ENCODE measurements at places on chromosomes 7 and 10.
A peak's percentile ranks its signal among the peaks of the same experiment; 100 is the strongest.

DNA sequence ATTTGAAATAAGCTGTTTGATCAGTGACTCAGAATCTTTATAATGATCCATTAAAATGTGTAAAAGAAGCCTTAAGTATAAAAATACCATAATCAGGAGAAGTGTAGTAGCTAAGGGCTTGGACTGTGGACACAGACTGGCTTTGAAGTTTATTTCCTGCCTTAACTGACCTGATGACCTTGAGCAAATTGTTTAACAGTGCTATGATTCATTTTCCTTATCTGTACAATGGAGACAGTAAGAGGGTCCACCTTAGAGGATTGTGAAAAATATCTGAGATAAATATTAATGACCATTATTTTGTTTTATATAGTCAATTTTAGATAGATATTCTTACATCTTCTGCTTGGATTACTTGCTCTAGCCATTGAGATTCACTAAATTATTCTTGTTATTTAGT is 13.3 kb upstream of the RPA3 start:
- DNase-seq, result no peak

DNA sequence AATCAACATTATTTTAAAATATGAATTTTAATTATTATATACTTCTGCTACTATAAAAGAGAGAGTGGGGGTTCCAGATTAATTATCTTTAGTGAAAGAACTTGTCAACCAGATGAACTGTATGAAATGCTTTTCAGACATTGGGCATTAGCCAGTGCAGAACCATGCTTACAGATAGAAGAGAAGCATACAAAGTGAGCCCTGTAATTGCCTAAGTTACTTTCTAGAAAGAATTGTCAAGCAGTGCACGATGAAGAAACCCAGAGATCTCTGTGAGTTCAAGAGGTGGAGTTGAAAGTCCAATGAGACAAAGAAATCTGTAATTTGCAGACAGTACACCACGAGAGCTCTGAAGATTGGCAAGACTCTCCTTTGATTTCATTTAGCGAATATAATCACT is 166.7 kb downstream of the CDC14C start:
- DNase-seq, result no peak

- DNase-seq, result peak; percentile 12
Measured at GRCh38 chr7:83005410-83005809, 157.3 kb downstream of the PCLO start.

DNA sequence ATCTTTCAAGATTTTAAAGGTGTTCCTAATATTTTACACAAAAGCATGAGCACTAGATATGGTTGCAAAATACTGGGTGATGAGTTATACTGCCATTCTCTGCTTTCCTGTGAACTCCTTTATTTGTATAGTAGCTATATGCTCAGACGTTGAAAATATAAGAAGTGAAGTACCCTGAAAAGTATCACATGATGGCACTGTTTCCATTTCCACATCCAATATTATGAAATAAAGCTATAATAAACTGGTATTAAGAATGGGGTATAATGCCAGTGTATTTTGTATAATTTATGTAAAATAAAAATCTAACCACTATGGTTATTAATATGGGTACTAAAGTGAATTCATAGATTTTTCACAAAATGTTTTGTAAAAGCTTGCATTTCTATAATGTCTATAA is 79.6 kb upstream of the FOXP2 start:
- no peak for DNase-seq

GRCh38 chr7:134056816-134057215 is 70.3 kb upstream of the LRGUK start:
- no peak for DNase-seq

DNA sequence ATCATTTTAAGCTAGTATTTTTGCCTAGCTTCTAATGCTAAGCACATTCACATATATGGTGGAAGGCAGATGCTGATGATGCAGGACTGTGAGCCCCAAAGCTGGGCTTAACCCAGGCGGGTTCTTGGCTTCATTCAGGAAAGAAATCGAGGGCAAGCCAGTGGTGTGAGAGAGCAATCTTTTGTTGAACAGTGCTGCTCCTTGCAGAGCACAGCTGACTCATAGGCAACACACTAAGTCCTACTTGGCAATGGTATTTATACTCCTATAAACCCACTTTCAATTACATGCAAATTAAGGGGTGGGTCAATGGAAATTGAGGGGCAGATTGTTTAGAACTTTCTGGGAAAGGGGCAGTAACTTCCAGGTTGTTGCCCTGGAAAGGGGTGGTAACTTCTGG is 42.0 kb upstream of the CELF2 start:
- DNase-seq, result no peak

GRCh38 chr7:7265081-7266075 is 83.0 kb downstream of the C1GALT1 start:
- no peak for DNase-seq

GRCh38 chr10:24374134-24374915 is 165.4 kb downstream of the KIAA1217 start:
- no peak for DNase-seq

GRCh38 chr7:41063116-41063515 is 639.8 kb downstream of the INHBA start:
- DNase-seq, result no peak

- no peak for DNase-seq
Measured at GRCh38 chr7:22346383-22347107, 10.4 kb downstream of the RAPGEF5 start.

DNA sequence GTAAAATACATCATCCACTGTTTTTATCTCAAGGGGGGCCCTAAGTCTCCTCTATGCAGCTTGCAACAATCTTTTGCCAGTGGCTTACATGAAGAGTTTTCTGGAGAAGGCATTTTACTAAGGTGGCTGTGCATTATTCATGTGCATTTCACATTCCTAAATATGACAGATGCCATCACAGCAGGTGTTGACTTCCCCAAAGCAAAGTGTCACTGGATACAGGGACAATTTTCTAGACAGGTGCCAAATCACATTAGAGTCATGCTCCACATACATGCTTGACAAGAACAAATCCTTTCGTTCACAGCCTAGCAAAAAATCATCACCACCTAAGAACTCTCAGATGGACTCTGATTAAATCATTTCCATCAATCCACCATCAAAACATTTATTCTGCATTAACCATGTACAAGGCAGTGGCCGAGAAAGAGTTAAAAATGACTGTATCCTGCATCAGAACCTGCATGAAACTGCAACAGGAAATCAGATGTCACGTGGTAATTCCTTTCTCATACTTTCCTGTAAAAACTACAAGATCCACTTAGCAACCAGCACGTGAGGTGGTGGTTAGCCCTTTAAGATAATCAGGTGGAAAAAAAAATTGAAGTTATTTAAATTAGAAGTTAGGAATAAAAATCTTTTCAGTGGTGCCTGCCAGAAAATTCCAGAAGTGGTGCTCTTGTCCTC is 88.2 kb upstream of the AFAP1L2 start:
- DNase-seq, result no peak

GRCh38 chr10:115066528-115066927 is 26.6 kb upstream of the ATRNL1 start:
- no peak for DNase-seq

DNA sequence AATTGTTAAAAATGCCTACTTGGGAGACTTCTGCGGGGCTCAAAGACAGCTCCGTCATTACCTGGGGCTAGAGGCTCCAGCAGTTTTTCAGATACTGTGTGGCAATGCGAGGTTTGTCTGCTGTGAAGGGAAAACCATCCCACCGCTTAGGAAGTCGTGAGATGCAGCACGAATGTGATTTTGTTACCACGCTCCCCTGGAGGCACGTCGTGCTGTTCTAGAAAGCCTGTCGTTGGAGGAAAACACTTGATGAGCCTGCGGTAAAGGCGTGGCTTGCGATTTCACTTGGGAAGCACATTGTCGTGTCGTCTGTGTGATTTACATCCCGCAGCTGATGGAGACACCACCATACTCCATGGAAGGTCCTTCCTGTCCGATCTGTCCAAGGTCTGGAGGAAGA is 39.3 kb downstream of the CAMK1D start:
- DNase-seq, result no peak

GRCh38 chr7:27171325-27171636 is 2.8 kb downstream of the HOXA10 start:
- no peak for DNase-seq

DNA sequence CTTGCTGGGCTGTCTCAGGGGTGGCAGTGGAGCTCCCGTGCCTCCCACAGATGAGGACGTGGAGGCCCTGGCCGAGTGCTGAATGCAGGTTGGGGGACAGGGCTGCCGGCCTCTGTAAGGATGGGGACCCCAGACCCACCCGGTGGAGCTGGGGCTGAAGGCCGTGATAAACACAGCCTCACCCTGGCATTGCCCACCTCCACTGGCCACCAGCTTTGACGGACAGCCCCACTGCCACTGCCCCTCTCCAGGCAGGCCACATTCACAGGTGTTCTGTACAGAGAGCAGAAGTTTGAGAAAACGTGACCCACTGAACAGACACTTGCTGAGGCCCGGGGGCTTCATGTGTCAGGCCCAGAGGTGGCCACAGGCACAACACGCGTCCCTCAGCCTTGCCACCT is 126.2 kb downstream of the LHPP start:
- no peak for DNase-seq

DNA sequence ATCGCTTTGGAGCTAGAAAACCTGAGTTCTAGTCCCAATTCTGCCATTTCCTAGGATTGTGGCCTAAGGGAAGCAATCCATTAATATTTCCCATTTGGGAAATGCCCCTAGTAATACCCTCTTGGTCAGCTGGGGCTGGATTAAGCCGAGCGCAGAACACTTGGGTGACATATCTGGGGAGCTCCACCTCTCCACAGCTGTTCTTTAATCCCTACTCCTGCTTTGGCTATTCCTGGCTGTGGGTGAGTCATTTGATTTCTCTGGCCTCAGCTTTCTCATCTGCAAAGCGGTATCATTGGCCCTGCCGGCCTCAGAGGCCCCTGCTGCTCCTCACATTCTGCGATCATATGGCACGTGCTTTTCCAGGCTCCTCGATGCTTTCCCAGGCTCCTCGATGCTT is 108.3 kb downstream of the BUB3 start:
- DNase-seq, result no peak

- no peak for DNase-seq
Measured at GRCh38 chr7:93375603-93376002, 143.4 kb downstream of the VPS50 start.

DNA sequence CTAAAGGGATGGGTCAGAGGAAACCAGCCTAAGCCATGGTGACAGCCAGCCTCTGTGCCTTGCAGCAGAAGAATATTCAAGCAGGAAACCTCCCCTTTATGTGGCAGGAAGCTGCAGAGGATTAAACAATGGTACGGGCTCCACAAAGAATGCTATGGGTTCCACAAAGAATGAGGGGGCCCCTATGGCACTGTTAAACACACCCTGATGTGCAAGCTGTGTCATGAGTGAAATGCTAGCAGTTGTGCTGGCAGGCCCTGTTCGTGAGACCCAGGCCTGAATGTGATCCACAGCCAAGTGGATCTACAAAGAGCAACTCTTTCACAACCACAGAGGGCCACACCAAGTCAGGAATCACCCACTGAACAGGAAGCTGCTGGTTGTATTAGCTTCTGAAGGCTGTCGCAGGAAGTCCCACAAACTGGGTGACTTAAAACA is 68.9 kb downstream of the MYOF start:
- no peak for DNase-seq

DNA sequence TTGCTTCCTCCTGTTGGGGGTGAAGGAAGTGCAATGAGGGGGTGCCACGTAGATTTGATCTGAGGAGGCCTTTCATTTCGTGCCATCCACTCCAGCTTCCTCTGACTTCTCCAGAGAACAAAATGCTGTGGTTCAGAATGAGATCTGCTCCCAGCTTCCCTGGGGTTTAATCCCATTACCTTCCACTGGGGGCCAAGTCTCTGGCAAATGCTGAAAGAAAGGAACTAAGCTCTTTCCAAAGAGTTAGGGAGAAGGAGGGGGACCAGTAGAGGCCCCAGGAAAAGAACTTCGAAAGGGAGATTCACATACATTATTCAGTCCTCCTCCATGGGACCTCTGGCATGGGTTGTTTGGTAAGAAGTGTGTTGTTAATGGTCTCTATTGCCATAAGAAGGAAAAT is 727.0 kb downstream of the TYW1 start:
- DNase-seq, result no peak

- no peak for DNase-seq
Measured at GRCh38 chr7:115066050-115066449, 144.2 kb downstream of the MDFIC start.

GRCh38 chr10:57362811-57363210 is 904.9 kb downstream of the IPMK start:
- DNase-seq, result no peak

DNA sequence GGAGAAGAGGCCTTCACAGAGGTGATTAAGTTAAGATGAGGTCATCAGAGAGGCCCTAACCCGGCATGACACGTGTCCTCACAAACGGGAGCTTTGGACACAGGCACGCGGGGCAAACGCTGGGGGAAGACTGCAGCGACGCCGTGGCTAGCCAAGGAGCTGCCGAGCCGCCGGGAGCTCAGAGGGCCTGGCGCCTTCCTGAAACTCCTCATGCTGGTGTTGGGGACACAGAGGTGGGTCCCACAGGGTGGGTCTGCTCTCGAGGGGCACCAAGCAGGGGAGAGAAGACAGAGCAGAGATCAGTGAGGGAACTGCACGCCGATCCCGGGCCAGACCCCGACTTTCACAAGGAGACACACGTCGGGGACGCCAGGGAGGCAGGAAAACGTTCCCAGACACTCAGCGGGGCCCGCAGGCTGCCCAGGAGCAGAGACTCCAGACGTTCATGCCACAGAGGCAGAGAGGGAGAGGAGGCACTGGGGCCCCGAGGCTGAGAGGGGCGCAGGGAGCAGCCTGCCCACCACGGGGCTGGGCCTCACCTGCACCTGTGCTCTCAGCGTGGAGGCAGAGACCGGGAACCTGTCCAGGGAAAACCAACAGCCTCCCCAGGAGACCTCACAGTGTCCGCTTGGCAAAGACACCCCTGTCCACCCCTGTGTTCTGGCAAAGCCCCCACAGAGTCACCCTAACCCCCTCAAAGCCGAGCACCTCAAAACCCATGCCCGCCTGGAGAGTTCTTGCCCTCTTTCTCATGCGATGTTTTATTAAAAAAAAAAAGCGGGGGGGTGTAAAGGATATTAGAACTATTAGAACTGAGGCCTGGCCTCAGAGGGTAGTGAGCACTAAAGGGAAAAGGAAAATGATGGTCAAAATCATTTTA is 103.8 kb downstream of the PDGFA start:
- DNase-seq, result no peak

GRCh38 chr7:36863901-36864701 is 139.8 kb upstream of the AOAH start:
- DNase-seq, result no peak

DNA sequence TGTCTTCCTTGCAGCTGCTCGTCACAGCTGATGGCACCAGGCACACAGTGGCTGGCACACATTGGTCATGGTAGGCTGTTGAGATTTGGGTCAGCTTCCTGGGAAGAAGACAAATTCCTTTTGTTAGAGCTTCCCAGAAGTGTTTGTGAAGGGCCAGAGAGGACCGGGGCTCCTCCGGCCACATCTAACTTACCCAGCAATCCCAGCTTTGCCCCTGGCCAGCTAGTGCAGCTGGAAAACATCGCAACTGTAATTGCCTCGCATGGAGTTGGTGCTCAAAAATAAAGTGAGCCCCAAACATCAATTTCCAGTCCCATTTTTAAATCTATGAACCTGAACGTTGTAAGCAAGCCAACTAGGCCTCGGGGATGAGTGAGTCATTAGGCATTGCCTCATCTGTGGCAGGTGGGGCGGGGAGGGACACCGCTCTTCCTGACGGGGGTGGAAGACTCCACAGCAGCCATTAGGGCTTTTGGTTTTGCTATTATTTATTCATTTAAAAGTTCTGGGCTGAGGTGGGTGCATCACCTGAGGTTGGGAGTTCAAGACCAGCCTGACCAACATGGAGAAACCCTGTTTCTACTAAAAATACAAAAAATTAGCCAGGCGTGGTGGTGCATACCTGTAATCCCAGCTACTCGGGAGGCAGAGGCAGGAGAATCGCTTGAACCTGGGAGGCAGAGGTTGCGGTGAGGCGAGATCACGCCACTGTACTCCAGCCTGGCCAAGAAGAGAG is 12.4 kb downstream of the CPA5 start:
- no peak for DNase-seq

- peak; percentile 52 for DNase-seq
Measured at GRCh38 chr7:26199301-26200037, 1.1 kb downstream of the HNRNPA2B1 start.
